Stimulated activated CD4-positive, alpha-beta T cell treated with anti-CD3 and anti-CD28 coated beads, TNF-alpha, amount 100 ng/mL, for 4 hours (primary cell): ENCODE measurements at places on chromosomes 12 and 14.

- DNase-seq = no peak
Observed at GRCh38 chr12:57781801-57782200, 786 bp upstream of the TSFM start.

GRCh38 chr14:64700894-64701293 lies 3.3 kb upstream of the PLEKHG3 start:
- DNase-seq = no peak

GRCh38 chr12:66679461-66680084 lies 697 bp upstream of the GRIP1 start:
- no peak for DNase-seq

- DNase-seq = no peak
Observed at GRCh38 chr12:6041891-6042290, 82.6 kb downstream of the VWF start.
